Esophagus muscularis mucosa (tissue), 4 donors: ENCODE measurements at places on chromosomes 7 and 10. TPM values are rescaled to one million over a fixed set of nuclear protein-coding genes. Genes with fewer than 3 reads are reported as not detected.

- DNase-seq, result no peak
Observed at GRCh38 chr7:96285579-96285978, 36.3 kb downstream of the SLC25A13 start.

- no peak for DNase-seq
Observed at GRCh38 chr10:101283762-101284100, 54.5 kb upstream of the LBX1 start.

- DNase-seq, result peak; percentile 31
Observed at GRCh38 chr10:12508165-12508564, 158.8 kb downstream of the CAMK1D start.

- no peak for DNase-seq
Observed at GRCh38 chr7:104664648-104665047, 336.2 kb downstream of the LHFPL3 start.

DNA sequence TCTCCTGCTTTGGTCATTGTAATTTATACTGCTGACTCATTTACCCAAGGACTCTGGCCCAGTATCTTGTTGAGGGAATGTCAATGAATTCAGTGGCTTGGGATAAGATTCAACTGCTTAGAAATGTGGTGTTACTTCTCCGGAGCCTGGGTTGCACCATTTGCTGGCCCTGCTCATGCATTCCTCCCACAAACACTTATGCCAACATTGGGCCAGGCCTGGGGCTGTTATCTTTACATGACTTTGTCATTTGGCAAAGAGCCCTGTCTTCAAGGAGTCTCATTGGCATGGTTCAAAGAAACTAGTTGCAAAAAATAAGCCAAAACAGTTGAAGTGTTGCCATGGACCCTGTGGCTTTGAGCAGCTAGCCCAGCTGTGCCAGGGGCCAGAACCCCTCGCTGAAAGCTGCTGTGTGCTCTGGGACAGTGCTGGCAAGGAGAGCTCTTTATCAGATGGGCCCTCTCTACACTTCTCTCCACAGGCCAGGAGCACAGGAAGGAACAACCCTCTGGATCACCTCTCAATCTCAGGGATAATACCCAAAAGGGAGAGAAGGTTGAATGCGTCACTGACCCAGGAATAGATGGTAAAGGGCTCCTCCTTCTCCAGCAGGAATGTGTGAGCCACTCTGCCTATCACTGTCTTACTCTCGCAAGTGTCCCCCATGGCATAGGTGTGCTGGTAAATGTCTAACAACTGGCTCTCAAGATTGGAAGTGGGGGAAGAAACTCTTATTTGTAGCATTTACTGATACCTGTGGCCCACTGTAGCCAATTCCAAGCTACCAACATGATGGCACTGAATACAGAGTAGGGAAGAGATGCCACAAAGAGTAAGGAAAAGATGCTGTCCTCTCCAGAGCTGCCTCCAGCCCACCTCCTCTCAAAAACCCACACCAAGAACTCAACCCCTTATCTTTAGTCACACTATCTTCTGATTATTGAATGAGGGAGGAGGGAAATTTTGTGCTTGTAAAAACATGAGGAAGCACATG is 23.5 kb upstream of the PDE1C start:
- DNase-seq, result peak; percentile 80

DNA sequence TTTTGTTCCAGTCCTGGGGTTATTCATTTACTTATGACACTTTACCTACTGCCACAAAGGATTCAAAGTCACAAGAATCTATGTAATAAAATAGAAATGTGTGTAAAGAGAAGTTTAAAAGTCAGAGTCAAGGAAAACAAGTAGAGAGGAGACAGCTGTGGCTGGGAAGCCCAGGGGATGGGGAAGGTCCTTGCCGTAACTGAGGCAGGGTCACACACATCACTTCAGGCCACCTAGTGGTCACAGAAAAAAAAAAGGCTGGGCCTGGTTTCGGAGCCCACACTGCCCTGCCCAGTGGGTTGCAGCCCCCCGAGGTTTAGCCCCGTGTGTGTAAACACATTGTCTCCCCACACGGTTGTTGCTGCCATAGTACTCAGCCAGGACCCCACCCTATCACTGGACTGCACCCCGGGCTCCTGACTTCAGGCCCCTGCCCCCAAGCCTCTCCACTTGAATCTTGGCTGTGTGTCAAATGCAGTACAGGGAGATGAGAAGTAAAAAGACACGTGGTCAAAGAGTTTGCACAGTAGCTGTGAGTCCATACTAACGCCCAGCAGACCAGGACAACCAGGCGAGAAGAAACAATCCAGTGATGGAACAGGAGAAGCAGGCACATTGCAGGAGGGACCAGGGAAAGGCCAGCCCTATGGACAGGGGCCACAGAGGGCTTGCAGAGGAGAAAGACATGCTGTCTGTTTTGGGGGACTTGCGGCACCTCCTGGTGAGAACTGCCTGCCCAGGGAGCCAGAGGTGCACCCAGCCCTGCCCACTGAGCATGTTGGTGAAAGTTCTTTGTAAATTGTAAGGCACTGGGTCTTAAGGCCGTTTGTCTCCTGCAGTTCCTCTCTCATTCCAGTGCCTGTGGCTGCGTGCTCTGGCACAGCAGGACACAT is 91.4 kb upstream of the MACROH2A2 start:
- DNase-seq, result peak; percentile 70

Gene CDH23
- 14.4 TPM for total RNA-seq

Gene LLCFC1
- total RNA-seq, result not detected
